Inflammatory macrophage treated with lipopolysaccharide for 1 hour (primary cell): ENCODE measurements at places on chromosomes 2 and 18.

GRCh38 chr18:9742524-9743131 lies 34.5 kb downstream of the RAB31 start:
- DNase-seq, result no peak

GRCh38 chr2:7045601-7046590 lies 128.7 kb downstream of the RNF144A start:
- no peak for DNase-seq

DNA sequence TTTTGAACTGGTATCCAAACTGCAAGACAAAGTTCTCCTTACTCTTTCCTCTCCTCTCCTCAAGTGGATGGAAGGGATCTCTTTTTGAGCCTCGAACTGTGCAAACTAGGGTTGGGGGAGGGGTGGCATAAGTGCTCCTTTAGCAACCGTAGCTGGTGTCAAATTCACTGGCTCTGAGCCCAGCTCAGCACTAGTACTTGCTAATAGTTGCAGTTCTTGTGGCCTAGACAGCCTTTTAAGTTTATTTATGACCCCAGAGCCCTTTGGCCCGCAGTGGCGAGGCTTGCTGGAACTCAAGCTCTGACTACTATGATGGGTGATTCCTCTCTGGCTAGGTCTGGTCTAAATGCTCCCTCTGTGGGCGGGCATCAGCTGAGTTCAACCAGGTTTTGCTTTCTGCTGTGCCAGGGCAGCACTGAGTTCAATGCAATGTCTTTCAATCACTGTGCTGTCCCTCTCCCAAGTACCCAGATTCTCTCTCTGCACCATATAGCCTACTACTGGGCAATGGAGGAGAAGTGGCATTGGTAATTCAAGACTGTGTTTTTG lies 528.4 kb upstream of the SYT4 start:
- DNase-seq, result no peak

DNA sequence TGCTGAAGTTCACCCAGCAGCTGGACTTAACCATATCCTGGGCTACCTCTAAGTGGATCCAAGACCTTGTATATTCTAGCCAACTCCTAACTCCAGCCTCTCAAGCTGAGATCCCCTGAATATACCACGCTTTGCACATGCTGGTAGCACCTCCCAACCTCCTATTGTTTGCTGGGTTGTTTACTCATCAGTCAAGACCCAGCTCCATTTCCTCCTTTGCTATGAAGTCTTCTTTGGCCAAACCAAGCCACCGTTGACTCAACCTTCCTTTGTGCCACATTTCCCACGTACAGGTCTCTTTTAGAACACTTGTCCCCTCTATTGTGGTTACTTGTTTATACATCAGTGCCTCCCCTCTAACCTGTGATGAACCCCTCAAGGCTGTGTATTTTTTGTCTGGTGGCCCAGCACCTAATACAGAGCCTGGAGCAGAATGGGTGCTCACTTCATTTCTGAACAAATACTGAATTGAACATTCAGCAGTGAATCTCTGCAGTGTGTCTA lies 267.8 kb upstream of the REV1 start:
- no peak for DNase-seq

DNA sequence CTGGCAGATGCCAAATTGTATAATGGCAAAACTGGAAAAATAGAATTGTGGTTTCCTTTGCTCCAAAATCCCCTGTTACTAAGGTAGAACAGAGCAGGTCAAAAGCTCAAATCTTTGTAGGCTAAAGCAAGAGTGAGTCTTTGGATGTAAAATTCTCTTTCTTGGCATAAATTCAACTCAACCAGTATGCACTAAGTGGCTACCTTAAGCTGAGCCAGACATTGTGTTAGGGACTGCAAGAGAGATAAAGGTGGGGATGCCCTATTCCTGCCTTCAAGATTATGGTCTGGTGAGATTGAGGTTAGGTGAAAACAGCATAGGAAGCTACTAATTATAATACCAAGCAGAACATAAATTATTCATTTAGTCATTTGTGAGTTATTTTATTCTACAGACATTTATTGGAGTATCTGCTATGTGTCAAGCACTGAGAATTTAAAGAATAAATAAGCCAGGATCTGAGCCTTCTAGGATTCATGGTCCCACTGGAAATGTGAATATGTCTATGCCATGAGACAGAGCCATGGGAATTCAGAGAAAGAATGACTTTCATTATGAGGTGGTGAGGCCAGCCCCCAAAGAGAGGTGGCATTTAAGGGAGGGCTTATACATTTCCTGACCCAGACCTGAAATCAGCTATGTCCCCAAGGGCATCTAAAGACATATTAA lies 198.0 kb upstream of the NCKAP5 start:
- DNase-seq, result no peak

DNA sequence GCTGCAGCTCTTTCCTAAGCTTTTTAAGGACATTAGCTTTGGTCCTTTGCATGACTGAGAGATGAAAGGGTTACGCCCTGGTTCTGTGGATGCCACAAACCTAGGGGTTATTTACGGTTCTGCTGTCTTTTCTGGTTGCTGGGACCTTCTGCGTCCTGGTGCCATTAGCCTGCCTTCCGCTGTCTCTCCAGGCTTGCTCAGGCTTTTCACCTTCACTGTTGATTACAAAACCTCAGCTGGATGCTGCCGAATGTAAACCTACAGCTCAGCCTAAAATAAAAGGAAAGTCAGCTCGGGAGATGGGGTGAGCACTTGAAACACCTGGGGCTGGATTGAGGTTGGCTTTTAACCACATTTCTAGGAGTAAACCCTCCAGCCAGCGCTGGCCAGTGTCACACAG lies 130.9 kb upstream of the ARHGAP28 start:
- no peak for DNase-seq

DNA sequence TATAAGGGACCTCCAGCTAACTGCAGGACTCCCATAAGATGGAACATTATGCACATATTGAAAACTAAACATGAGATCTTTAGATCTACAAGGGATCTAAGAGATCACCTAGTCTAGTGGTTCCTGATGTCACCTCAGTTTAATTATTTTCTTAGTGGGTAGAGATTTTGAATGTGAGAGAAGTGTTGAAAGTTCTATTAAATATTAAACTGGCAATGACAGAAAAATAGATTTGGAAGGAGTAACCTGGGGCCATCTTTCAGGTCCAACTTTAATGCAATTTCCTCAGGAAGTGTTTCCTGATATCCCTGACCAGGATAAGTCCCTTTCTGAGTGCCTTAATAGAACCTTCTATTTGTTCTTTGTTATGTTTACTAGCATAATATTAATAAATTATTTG lies 29.1 kb upstream of the CPS1 start:
- DNase-seq, result no peak

GRCh38 chr2:173271825-173272224 lies 82.8 kb upstream of the CDCA7 start:
- no peak for DNase-seq

DNA sequence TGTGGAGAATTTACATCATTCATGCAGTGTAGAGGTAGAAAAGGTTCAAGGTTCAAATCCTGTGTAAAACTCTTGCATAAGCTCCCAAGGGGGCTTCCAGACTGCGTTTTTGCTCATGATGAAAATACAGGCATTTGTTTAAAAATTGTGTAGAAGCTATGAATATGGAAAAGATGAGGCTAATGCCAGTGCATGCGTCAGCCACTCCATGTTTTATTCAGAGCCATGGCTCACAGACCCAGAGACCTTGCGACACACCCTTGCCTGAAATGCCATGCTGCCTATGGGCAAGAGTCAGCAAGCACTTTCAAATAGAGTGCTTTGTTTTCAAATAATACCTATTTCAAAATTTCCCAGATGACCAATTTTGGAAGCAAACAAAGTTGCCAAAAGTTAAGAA lies 262.3 kb downstream of the TRIB2 start:
- no peak for DNase-seq

GRCh38 chr2:151367571-151367970 lies 10.2 kb downstream of the TNFAIP6 start:
- DNase-seq, result no peak

GRCh38 chr2:72915907-72916742 lies 1.2 kb upstream of the EMX1 start:
- no peak for DNase-seq

DNA sequence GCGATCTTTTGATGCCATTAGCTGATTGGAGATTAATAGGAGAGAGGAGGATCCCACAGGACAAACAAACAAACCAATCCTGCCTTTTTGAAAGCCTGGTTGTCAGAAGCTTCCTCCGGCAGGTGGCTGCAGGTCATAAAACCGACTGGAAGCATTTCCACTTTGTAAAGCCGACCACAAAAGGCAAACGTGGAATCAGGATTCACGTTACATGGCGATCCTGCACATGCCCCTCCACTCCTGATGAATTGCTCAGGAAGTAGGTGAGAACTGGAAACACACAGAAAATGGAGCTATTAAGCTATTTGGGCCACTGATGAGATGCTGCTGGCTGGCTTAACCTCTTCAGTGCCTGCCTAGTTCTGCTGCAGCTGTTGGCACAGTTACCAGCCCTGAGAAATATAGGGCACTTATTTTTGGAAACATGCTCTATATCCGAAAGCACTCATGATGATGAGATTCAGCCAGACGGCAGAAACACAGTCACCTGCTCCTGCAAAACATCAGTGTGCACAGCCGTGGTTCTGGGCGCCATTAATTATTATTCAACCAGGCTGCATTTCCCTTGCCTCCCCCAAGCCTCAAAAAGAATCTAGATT lies 110.3 kb upstream of the ST6GAL2 start:
- no peak for DNase-seq

DNA sequence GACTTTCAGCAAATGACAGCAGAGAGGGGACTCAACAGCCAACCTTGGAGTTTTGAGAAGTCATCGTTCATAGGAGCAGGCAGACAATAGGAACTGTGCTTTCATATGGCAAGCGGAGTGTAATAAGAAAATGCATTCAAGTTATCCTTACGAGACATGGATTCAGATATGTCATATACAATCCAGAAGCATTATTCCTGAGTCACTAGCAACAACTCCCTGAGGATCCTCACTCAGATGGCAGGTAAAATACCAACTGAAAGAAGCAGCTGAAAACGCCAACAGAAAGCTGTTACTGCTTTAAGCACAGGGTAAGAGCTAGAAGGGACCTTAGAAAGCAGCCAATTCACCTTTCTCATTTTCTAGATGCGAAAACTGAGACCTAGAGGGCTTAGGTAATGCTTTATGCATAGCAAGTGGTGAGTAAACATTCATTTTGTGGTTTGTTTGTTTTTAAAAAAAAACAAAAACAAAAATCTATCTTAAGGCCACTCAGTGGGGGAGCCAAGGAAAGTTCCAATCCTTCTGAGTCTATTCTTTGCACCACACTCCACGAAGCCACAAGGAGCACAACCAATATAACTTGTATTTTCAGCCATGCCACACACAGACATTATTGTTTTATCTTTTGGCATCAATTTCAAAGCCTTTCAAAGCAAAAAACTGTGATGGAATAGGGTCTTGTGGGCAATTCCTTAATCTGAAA lies 89.1 kb upstream of the RIOK3 start:
- DNase-seq, result no peak

GRCh38 chr2:239711911-239712570 lies 311.2 kb upstream of the HDAC4 start:
- DNase-seq, result no peak

DNA sequence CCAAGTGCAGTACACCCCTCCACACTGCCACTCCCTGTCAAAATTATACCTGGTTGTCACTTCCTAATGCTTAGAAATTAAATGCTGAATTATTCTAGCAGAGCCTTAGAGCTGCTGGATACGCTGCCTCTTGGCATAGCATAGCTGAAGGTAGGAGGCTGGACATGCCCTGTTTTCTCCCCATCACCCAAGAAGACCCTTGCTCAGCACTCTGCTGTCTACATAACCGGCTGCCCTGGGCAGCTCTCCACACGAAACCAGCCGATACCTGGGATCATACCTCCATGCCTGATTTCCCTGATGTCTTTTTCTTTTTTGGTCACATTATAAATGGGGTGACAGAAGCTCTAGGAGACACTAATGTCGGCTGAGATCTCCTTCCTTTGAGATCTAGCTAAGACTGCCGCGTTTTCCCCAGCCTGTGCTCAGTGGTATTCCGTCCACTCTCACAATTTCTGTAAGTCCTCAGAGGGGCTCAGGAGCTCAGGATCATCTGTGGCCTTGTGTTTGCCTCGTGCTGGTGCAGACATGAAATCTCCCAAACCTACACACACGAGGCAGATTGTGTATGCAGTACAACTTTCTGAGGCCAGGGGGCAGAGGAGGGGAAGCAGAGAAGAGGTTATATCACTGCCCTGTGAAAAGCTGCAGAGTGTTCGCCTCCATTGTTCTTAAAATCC lies 13.5 kb upstream of the ZAP70 start:
- DNase-seq, result peak; percentile 68

DNA sequence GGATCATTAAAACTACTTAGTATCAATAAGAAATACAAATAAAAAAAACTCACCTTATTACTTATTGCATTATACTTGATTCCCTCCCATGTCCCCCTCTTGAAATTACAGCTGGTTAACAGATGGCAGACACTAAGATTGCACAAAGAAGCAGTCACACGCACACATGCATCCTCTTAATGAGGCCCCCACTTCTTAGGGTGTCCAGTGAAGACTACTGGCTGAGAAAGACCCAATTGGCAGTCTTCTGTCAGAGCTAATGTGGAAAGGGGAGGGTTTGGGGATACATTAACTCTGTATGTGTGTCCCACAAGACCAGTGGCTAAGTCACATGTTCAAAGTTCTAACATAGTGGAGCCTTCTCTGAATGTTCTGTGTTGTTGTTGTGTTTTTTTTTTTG lies 210.7 kb downstream of the MTX2 start:
- DNase-seq, result no peak

DNA sequence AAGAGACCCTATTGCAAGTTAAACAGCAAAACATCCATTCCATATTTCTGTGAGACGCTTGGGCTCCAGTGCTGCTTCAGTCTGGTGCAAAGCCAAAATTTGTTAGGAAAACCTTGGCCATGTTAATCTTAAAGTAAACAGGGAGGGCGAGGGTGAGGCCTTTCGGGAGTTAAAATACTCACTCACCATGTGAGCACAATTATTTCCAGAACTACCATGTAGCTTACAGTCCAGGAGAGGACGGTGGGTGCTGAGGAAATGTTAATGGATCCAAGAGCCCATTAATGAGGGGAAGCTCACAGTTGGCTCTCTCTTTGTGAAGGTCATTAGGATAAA lies 286.4 kb downstream of the SLC8A1 start:
- DNase-seq, result no peak

DNA sequence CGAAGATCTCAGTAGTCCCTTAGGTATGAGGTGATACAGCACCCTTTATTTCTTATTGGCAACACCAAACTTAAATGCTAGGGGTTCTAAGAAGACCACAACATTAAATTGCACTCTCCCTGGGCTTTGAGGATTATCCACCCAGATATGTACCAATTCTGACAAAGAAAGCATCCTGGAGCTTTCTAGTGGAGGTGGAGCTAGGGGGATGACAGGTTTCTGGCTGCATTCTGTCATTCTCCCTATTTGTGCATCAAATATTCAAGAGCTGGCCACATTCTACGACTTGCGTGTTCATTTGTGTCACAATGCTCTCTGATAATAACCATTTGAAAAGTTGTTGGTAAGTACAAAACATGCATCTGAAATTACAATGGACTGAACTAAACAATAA lies 111.1 kb downstream of the CDH2 start:
- no peak for DNase-seq

- DNase-seq, result no peak
These were observed 67.5 kb upstream of the CD226 start for GRCh38 chr18:70015127-70015526.

GRCh38 chr18:63869851-63870250 lies 17.7 kb upstream of the SERPINB2 start:
- no peak for DNase-seq
